ENCODE measurements at places on chromosomes 1 and 21. TPM values are rescaled to one million over a fixed set of nuclear protein-coding genes. Genes with fewer than 3 reads are reported as not detected.

The VN1R5 gene
- polyA plus RNA-seq, result not detected

The TDRD5 gene
- polyA plus RNA-seq, result not detected

The SPRR1B gene
- not detected for polyA plus RNA-seq

The GBP7 gene
- polyA plus RNA-seq, result not detected

The MATN1 gene
- not detected for polyA plus RNA-seq

The PTGFRN gene
- not detected for polyA plus RNA-seq

The ADCY10 gene
- 0.49 TPM for polyA plus RNA-seq

The CAMK2N1 gene
- 1.6 TPM for polyA plus RNA-seq

The AGT gene
- not detected for polyA plus RNA-seq

The CFAP74 gene
- polyA plus RNA-seq, result not detected

The CYP4B1 gene
- polyA plus RNA-seq, result not detected

The TP73 gene
- polyA plus RNA-seq, result 0.88 TPM

The FTCD gene
- polyA plus RNA-seq, result not detected

The KRTAP10-6 gene
- polyA plus RNA-seq, result not detected

The UBE2U gene
- not detected for polyA plus RNA-seq

The STIL gene
- 1.3 TPM for polyA plus RNA-seq

The GCSAML gene
- polyA plus RNA-seq, result not detected

The PAPPA2 gene
- not detected for polyA plus RNA-seq

The RIPK4 gene
- not detected for polyA plus RNA-seq

The SLC27A3 gene
- 12.9 TPM for polyA plus RNA-seq

The KRTAP10-1 gene
- not detected for polyA plus RNA-seq

The MYOG gene
- not detected for polyA plus RNA-seq

The LAD1 gene
- polyA plus RNA-seq, result not detected

The KCNN3 gene
- polyA plus RNA-seq, result 0.88 TPM

The ADAMTS5 gene
- polyA plus RNA-seq, result not detected

The LIPI gene
- polyA plus RNA-seq, result not detected

The KIRREL1 gene
- polyA plus RNA-seq, result not detected

The UBL4B gene
- polyA plus RNA-seq, result not detected

The INAVA gene
- polyA plus RNA-seq, result not detected

The KRTAP19-3 gene
- not detected for polyA plus RNA-seq

The RPS8 gene
- polyA plus RNA-seq, result 1,590 TPM

The SLC1A7 gene
- not detected for polyA plus RNA-seq

The SDE2 gene
- 9.2 TPM for polyA plus RNA-seq

The AIRE gene
- polyA plus RNA-seq, result 0.45 TPM

The UBIAD1 gene
- 47.1 TPM for polyA plus RNA-seq

The RASAL2 gene
- 0.09 TPM for polyA plus RNA-seq
